ENCODE measurements at places on chromosomes 6 and 20. TPM values are rescaled to one million over a fixed set of nuclear protein-coding genes. Genes with fewer than 3 reads are reported as not detected.

DNA sequence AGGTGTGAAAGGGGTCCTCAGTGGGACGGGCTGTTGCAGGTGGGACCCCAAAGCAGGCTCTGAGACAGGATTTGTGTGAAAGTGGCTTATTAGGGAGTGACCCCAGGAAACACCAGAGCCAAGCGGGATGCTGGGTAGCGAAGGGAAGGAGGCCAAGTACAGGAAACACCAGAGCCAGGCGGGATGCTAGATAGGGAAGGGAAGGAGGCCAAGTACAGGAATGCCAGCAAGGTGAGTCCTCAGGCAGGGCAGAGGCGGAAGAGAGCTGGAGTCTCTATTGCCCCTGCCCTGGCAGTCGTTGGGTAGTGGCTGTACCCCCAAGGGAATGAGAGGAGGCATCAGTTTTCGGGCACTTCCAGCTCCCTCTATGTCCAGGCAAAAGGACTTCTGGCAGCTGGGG, 30.5 kb upstream of the TGM2 start:
- no peak for DNase-seq

DNA sequence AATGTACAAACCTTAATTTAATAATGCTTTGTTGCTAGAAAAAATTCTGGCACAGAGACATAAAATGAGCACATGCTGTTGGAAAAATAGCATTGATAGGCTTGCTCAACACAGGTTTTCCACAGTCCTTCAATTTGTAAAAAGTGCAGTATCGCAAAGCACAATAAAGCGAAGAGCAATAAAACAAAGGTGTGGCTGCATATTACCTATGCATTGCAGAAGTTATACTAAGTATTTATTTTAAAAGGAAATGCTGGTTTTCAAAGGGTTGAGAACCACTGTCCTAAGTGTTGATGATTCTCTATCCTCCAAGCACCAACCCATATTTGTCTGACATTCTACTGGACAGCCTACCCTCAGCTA, 54.1 kb upstream of the CAP2 start:
- DNase-seq, result no peak

TRIM10 gene
- not detected for polyA plus RNA-seq

DNA sequence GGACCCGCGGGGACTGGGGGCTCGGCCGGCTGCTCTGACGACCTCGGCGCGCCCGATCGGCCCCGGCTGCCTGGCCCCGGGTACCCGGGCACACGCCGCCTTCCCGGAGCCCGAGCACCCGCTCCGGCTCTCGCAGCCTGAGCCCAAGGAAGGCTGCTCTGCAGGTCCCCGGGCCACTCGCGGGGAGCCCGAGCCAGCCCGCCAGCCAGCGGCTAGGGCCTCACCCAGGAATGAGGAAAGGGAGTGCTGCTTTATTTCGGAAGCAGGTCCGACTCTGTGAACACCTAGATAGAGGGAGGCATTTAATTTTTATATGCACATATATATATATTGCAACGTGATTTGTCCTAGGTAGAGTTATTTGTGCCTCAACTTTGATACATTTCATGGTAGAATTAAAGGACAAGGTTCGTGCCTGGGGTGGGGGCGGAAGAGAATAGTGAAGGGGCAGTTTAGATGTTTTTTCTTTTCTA, 15.5 kb downstream of the FOXA2 start:
- peak; percentile 11 for DNase-seq

DNA sequence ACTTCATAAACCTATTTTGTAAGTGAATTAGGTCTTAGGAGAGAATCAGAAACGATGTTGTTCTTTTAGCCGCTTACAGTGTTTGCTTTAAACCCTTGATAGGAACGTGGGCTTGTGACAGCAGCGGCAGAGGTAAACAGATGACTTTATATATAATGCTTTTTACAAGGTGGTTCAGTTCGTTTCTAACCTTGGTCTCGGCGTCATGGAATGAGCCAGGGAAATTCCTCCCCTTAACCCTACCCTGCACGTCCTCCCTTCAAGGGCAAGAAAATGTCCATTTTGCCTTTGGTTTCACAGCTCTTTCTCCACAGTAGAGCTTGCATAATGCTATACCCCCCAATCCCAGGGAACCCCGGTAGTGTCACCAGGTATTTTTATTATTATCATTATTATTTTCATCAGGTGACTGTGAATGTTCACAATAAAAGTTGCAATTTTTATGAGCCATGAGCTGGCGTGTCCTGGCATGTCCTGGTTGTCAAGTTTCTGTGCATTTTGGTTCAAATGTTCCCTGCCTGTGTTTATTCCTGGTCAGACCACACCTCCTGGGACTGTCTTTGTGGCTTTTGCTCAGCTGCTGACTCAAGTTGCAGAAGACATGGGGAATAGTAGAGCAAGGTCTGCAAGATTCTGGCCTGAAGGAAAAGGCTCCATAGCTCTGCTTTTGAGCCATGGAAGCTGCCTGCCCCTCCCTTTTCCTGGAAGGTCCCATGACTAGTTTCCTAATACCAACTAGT, 112.8 kb upstream of the BMP2 start:
- no peak for DNase-seq

- peak; percentile 52 for DNase-seq
Observed at GRCh38 chr20:3744806-3745685, 12.6 kb downstream of the HSPA12B start.

DNA sequence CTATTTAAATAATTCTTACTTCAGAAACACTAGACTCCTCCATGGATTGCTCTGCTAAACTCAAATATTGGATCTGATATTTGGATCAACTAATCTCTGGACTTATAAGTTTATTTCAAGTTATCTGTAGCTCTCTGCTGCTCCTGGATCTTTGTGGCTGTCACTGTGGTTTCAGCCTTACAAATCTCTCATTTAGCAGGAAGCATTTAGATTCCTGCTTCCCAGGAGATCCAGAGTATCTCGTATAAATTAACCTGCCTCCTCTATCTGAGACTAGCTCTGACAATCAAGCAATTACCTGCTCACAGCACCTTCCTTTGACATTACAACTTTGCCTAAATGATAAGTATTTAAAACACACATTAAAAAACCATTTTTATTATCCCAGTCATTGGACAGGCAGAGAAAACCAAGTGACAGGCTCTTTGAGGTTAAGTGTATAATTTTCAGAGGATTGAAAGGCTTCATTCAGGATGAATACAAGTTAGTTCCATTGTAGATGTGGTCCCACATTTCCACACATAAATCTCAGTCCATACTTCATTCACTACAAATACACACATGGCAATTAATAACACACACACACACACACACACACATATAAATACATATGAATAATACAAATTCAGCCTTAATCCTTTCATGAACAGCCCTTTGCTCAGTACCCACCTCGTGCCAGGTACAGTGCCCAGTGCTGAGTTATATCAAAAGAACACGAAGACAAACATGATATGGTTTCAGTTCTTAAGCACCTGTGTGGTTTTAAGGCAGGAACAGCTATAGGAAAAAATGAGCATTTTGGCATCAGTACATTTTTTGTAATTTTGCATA, 55.5 kb upstream of the PLCB1 start:
- DNase-seq, result no peak

PRND gene
- polyA plus RNA-seq, result not detected

DNA sequence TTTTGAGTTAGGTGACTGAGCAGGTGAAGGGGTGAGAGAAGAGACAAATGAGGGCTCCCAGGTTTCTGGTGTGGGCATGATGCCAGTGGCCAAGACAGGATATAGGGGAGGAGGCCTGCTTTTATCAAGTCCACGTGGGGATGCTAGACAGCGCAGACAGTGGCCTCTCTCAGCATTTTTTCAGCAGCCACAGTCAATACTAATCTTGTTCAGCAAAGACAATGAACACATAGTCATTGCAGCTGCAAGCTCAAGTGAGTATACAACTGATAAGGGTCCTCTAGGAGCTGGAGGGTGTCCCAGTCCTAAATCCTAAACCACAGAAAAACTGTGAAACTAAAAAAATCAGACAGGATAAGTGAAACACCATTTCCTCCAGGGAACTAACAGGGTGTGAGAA, 48.6 kb downstream of the UQCC1 start:
- peak; percentile 16 for DNase-seq

HSPA12B gene
- polyA plus RNA-seq, result 2.7 TPM

Measured in brain (organoid and tissue), 16 donors.